ENCODE measurements at places on chromosomes 16 and 17.

DNA sequence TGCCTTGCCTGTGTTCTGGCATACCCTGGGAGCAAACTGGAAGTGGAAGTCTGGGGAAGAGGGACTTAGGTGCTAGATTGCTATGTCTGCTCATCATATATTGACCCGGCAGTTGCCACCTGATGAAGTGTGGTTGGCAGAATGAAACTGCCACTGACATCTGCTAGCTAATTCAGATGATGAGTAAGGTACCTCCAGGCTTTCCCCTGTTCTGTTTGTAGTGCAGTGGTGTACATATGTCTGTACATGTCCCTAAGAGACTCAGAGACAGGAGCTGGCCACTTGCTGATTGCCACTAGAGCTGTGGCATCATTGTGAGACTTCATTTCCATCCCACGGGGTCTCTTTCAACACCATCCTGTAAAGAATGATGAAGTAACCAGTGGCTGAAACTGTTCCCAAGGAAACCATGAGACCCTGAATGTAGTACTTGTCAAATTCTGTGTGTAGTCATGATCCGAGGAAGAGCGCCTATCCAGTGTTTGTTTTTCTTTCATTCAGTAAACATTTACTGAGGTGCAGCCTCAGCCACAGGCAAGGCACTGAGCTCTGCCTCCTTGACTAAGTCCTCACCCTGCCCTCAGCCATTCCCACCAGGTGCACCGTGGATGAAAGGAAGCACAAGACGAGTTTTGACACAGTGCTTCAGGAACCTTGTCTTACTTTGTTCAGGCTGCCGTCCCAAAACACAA, 13.2 kb downstream of the CLUAP1 start:
- DNase-seq, result no peak

GRCh38 chr16:29989111-29989858, 6.1 kb downstream of the HIRIP3 start:
- DNase-seq, result no peak

- peak; percentile 98 for DNase-seq
These were observed 3.4 kb downstream of the MAP2K3 start for GRCh38 chr17:21287703-21288449.

- DNase-seq, result no peak
These were observed 169.1 kb downstream of the KATNIP start for GRCh38 chr16:27719106-27719445.

DNA sequence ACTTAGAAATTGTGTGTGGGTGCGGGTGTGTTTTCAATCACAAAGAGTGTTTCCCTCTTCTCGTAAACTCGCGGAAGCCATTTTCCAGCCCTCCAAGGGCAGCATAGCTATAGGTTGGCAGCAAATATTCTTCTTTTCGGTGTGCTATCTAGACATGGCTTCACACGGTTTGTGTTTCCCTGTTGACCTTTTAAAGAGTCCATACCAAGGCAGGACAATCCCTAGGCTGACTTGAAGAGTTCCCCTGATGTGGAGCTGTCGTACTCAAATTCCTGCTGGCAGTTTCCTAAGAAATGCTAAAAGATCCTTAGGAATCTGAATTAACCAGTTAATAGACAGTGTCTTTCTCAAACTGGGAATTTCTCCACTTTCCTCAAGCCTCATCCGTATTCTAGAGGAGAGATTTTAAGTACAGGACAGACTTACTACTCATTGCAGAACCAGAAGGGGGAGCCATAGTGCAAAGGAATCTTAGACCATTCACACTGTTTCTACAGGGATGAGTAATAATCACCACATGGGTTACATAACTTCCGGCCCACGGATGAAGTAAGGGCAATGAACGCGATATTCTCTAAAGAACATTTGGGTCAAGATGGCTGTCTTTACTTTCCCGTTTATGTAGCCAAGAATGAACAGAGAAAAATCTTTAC, 288.6 kb upstream of the ELAC2 start:
- no peak for DNase-seq

Data from stimulated activated CD8-positive, alpha-beta memory T cell treated with anti-CD3 and anti-CD28 coated beads, Interleukin-4, amount 100 ng/mL, for 48 hours (primary cell).